DMS 273 treated with DMSO at 0.1 percent for 48 hours (cell line): ENCODE measurements at places on chromosomes 6 and 20.

DNA sequence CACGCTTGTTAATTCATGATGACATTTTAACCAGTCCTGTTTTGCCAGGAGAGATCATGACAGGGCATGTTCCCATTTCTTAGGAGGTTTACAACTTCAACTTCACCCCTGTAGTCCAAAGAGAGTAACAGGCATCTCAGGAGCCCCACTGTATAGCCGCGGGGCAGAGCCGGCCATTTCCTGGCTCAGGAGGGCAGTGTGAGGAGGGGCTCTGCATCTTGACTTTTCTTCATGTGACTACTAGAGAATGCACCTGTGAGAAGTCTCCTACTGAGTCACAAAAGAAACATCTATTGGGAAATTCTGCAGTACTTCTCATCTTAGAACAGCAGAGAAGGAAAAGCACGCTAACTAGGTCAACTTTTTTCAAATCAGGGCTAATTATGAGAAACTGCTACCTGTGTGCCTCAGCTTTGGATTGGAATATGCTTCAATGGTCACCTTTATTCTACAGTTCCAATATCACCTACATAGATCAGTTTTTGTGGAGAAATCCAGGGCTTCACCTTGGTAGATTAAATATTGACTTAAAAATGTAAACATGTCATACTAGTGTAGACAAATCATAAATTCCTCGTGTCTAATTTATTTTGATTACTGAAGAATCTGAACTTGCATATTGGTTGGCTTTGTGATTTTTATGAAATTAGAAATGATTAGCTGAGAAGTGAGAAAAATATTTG lies 28.6 kb upstream of the SIM1 start:
- DNase-seq, result no peak

DNA sequence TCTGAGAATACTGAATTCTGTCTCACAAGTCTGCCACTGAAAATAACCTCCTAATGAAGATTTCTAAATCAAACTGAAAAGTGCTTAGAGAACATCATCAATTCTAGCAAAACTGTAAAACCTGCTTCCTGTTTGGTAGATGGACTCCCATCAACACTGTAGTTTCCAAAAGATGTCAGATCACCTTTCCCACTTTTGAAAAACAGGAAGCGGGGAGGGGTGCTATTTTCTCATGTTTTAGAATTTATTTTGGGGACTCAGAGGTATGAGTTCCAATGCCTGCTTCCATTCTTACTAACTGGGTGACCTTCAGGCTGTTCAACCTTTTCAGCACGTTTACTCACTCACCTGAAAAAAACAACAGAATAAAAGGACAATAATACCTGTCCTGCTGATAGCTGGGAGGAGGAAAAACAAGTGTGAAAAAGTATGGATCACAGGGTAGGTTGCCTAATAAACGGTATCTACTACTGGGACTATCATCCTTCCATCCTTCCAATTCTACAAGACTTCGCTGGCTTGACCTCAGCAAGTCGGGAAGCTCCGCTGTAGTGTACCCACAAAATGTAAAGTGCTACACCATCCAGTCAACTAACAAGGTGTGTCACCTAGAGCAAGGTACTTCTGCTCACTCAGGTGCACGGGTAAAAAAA lies 1.1 kb downstream of the ATP5F1E start:
- DNase-seq, result no peak

GRCh38 chr6:127383988-127384387 lies 40.6 kb upstream of the ECHDC1 start:
- DNase-seq, result no peak

GRCh38 chr6:27334141-27334540 lies 22.1 kb upstream of the POM121L2 start:
- no peak for DNase-seq

DNA sequence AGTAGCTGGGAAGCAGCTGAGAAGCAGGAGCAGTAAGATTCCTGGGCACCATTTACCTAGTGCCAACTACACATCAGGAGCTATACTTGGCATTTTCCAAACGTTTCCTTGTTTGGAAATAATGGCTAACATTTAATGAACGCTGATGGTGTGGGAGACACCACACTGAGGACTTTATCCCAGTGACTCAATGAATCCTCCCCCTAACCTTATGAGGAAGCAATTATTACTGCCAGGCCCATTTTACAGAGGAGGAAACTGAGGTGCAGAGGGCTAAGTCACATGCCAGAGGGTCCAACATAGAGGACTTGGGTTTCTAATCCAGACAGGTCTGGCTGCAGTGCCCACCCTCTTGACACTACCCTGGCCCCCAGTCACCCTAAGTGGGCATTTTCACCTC lies 6.1 kb downstream of the PTGIS start:
- DNase-seq, result no peak

- no peak for DNase-seq
Measured at GRCh38 chr20:53124803-53125202, 152.6 kb downstream of the TSHZ2 start.

GRCh38 chr6:8175046-8175777 lies 72.9 kb upstream of the EEF1E1 start:
- no peak for DNase-seq

- DNase-seq, result no peak
Measured at GRCh38 chr20:12287575-12287974, 369.9 kb downstream of the BTBD3 start.

GRCh38 chr6:10362300-10362699 lies 52.6 kb downstream of the TFAP2A start:
- no peak for DNase-seq

DNA sequence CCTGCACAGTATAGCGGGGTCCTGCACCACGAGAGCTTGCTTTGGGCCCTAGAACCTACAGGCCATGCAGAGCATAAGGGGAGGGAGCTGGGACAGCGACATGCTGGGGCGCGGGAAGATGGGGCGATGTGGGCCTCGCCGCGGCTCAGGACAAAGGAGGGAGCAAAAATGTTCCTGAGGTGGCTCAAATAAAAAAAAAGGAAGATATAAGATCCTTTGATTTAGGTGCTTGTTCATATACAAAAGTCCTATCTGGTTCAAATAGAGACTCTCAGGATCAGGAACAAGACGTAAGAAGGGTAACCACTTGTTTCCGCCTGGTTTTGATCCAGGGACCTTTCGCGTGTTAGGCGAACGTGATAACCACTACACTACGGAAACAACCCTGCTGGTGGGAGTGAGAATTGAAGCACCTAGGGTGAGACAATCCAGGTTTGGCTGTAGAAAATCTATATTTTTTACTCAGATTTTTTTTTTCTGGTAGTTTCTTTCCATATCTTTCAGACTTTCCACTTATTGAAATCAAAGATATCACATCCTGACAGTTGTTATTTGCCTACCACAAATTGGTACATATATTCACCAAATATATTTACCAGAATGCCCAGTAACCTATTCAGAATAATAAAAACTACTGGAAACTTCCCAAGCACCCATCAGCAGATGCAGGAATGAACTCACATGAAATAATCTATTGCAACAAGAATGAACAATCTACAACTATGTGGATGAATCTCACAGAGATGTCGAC lies 177.9 kb upstream of the ZNF184 start:
- DNase-seq, result peak; percentile 32

GRCh38 chr6:89554106-89554505 lies 84.4 kb downstream of the LYRM2 start:
- DNase-seq, result no peak

GRCh38 chr20:3995067-3995748 lies 20.1 kb downstream of the RNF24 start:
- no peak for DNase-seq

GRCh38 chr6:22827760-22828159 lies 258.4 kb downstream of the HDGFL1 start:
- no peak for DNase-seq

- DNase-seq, result no peak
Measured at GRCh38 chr6:129969064-129969463, 49.3 kb upstream of the L3MBTL3 start.

DNA sequence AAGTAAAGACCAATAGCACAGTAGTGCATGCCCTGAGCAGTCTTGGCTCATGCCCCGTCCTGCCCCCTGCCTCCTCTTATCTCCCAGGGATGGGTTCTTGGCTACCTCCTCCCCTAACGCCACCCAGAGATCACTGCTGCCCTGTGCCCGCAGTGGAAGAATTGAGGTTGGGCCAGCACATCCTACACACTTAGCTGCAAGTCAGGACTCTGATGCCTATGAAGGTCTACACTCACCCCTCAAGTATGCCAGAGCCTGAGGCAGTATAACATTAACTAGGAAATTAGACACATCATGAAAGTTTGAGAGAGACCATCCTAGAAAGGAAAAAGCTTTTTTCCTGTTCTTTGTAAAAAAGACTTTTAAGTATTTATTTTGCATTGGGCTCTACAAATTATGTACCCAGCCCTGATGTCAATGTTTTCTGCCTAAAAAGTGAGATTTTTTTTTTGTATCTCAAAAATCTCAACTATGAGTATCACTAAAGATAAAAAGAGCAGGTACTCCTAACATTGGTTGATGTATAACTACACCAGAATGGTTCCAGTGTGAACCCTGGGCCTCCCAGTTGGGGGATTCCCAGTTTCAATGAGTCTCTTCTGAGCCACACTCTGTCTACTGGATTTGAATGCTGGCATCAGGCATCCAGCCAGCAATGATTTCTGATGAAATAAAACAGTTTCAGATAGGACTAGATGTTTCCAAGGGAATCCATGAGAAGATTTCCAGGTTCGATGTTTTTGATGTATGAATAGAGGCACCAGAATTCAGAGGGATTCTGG lies 115.4 kb downstream of the ISM1 start:
- DNase-seq, result no peak

GRCh38 chr20:39535301-39535700 lies 573.2 kb downstream of the DHX35 start:
- no peak for DNase-seq

GRCh38 chr20:59828125-59829053 lies 105.0 kb downstream of the SYCP2 start:
- no peak for DNase-seq

- DNase-seq, result no peak
Measured at GRCh38 chr6:109767961-109768360, 76.9 kb downstream of the FIG4 start.

DNA sequence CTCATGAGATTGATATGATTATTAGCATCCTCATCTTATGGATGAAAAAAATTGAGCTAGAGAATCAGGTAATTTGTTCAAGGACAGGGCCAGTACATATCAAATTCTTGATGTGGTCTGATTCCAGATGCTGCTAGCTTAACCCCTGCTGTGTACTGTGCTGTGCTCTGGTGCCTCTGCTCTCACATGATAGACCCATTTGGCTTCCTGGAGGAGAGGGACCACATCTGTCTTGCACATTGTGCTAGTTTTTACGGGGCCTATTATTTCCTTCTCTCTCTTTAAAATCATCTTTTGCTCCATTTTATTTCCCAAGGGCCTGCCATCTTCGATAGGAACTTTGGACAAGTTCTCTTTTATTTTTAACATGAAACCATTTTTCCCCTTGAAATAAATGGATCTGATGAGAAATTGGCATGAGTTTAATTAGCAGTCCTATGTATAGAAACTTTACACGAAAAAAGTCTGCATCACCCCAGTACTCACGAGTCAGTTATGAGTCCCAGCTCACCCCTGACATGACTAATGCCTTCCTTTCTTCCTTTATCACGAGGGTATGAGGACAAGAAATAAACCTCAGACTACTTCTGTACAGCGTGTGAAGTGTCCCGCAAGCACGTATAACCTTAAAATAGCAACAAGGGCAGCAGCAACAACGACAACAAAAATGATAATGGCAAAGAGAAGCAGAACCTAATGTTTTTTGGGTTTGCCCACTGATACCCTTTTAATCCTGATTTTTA lies 26.5 kb downstream of the CD109 start:
- DNase-seq, result no peak

GRCh38 chr6:18412644-18413043 lies 25.5 kb downstream of the RNF144B start:
- no peak for DNase-seq

- DNase-seq, result no peak
Measured at GRCh38 chr6:40419377-40419776, 167.8 kb downstream of the LRFN2 start.

GRCh38 chr6:163320804-163321203 lies 93.7 kb upstream of the QKI start:
- no peak for DNase-seq

- no peak for DNase-seq
Measured at GRCh38 chr6:81708113-81708699, 44.3 kb downstream of the TENT5A start.

DNA sequence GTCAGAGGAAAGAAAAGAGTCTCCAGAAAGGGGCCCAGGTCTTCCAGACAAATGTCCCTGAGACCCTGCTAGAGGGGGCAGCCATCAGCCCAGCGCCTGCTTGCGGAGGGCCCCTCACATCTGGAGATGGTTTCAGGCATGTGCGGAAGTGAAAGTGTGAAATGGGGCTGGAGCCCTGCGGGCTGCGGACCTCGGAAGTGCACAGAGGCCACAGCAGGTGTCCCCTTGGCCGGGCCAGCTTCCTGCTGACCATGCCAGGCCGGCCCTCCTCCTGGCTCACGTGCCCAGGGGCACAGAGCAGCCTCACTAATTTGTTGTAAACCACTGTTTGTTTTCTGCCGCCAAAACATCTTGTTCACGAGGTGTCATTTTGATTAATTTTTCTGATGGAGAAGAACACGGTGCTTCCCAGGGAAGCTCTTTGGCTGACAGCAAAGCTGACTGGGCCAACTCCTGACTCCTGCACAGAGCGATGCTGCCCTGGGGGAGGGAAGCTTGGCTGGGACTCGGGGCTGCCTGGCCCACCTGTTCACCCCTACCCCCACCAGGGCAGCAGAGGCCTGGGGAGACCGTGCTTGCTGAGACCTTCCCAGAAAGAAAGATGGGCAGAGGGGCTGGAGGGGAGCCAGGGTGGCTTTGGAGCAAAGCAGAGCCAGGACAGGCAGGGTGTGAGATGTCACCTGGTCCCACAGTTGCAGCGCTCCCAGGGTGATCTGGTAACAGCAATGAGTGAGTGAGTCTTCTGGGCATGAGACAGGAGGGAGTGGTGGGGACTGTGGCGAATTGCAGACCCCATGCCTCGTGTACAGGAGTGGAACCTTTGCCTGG lies 54.2 kb downstream of the BCAS4 start:
- no peak for DNase-seq

GRCh38 chr20:17403461-17403860 lies 127.7 kb downstream of the BFSP1 start:
- no peak for DNase-seq

DNA sequence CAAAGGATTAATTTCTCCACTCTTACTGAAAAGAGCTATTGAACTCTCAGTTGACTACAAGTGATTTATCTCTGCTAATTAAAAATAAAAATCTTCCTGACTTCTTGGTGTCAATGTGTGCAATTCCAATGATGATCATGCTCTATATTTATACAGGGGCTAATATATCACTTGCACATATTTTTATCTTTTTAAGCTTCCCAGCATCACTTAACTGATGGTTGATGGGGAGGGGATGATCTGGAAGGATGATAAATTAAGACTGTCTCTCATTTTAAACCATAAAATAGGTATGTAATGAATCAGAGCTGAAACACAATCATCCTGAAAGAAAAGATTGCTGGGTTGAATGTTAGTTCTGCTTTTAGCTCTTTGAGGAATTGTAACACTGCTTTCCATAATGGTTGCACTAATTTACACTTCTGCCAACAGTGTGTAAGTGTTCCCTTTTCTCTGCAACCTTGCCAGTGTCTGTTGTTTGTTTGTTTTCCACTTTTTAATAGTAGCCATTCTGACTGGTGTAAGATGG lies 169.6 kb upstream of the ECI2 start:
- no peak for DNase-seq
